ENCODE measurements at places on chromosomes 5 and 9.

- DNase-seq, result no peak
Measured at GRCh38 chr9:68416936-68417564, 60.6 kb downstream of the PGM5 start.

GRCh38 chr9:109816490-109816889 is 36.5 kb downstream of the PALM2AKAP2 start:
- no peak for DNase-seq

DNA sequence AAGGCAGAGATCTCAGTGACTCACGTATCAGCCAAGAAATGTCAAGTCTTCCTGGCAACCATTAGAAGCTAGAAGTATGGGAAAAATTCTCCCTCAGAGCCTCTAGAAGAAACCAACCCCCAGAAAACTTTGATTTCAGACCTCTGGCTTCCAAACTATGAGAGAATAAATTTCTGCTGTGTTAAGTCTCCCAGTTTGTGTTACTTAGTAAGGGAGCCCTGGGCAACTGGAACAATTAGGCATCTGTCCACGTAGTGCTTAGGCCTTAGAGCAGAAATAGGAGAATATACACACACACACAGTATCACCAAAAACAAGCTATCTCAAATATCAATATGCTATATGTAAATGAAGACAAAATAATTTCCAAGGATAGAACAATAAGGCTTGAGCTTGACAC is 894.8 kb upstream of the CDH10 start:
- no peak for DNase-seq

GRCh38 chr5:86979811-86980411 is 287.8 kb upstream of the RASA1 start:
- no peak for DNase-seq

- no peak for DNase-seq
Measured at GRCh38 chr5:6937677-6938076, 224.4 kb downstream of the TENT4A start.

DNA sequence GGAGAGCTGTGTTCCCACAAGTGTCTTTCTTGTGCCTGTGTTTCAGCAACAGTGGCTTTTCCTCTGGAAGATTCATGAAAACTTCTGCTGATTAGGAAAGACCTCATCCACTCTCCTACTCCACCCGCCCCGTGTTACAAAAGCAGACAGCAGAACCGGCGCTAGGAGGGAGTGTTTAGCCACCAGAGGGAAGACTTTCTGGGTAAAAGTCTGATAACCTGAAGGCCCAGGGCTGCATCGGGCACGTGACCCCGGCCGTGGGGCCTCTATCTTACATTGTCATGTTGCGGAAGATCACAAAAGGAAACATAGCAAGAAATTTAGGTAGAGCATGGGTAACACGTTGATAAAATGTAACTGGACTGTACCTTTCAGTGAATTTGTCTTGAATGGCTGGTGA is 32.0 kb upstream of the DMRT2 start:
- DNase-seq, result no peak

DNA sequence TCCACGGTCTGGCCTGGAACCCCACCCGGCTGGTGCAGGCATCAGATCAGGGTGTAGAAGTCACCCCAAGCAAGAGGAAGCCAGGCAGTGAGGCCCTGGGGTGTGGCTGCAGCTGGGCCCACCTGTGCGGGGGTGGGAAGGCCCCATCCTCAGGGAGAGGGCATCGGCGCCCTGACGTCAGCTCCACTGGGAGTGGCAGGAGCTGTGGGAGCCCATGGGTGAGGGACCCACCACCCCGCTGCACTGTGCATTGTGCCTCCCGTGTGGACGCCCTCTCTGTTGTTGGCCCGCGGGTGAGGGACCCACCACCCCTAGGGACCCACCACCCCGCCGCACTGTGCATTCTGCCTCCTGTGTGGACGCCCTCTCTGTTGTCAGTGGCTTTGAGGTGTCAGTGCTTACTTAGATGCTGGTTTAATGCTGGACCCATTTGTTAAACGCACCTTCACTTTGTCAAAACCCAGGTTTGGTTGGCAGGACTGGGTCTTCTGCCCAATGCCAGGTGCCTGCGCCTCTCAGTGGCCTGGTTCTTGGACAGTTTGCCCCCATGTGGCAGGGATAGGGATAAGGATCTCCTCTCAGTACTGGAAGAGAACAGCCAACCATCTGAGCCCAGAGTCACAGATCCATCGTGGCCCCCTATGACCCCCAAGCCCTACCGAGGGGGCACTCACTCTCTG is 6.9 kb upstream of the EXOC3 start:
- DNase-seq, result no peak

Measured in stimulated activated CD4-positive, alpha-beta T cell treated with anti-CD3 and anti-CD28 coated beads, Interleukin-2, amount 100 ng/mL, for 24 hours (primary cell).